H4 (cell line): ENCODE measurements at places on chromosomes 16 and 17. TPM values are rescaled to one million over a fixed set of nuclear protein-coding genes. Genes with fewer than 3 reads are reported as not detected.

The ARHGAP23 gene
- 6.8 and 11.7 TPM in 2 replicates for total RNA-seq

The ZNF200 gene
- 11.5 and 11.8 TPM in 2 replicates for total RNA-seq

The AP1G1 gene
- total RNA-seq, result 49.8 and 51.5 TPM in 2 replicates

The CA7 gene
- total RNA-seq, result not detected in 2 replicates

The OTOA gene
- 0.04 TPM in 1 of 2 replicates, not detected in the other for total RNA-seq

The ASPA gene
- 0.16 and 0.66 TPM in 2 replicates for total RNA-seq

The NPIPB2 gene
- total RNA-seq, result 1.0 TPM in 1 of 2 replicates, not detected in the other

The GPS1 gene
- total RNA-seq, result 108 TPM in 2 replicates
